ENCODE measurements at places on chromosomes 12 and 14.
A peak's percentile ranks its signal among the peaks of the same experiment; 100 is the strongest.

GRCh38 chr14:59755409-59756135 is 115.0 kb downstream of the RTN1 start:
- DNase-seq = no peak

DNA sequence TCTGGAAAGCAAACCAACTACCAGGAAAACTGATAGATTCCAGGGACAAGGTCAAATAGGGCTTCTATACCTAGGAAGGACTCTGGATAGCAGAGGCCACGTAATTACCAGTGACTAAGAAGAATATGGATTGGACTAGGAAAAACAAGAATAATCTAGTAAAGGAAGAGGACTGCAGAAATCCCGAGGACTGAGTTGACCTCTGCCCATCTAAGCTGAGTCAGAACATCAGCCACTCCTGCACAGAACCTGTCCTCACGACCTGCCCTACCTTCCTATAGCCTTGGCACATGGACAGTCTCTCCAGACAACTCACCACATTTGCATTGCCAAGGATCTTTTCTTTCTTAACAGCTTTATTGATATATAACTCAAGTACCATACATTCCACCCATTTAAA is 2.3 kb downstream of the OR6J1 start:
- no peak for DNase-seq

GRCh38 chr14:80664576-80664975 is 277.0 kb downstream of the CEP128 start:
- DNase-seq = no peak

- DNase-seq = no peak
Observed at GRCh38 chr14:91694643-91695042, 37.2 kb downstream of the CATSPERB start.

DNA sequence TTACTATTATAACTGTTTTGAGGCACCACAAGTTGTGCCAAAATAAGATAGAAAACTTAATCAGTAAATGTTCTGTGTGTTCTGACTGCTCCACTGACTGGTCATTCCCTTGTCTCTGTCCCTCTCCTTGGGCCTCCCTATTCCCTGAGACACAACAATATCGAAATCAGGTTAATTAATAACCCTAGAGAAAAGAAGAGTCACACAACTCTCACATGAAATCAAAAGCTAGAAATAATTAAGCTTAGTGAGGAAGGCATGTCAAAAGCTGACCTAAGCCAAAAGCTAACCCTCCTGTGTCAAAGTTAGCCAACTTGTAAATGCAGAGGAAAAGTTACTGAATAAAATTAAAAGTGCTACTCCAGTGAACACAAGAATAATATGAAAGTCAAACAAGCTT is 53.8 kb upstream of the CCDC196 start:
- no peak for DNase-seq

DNA sequence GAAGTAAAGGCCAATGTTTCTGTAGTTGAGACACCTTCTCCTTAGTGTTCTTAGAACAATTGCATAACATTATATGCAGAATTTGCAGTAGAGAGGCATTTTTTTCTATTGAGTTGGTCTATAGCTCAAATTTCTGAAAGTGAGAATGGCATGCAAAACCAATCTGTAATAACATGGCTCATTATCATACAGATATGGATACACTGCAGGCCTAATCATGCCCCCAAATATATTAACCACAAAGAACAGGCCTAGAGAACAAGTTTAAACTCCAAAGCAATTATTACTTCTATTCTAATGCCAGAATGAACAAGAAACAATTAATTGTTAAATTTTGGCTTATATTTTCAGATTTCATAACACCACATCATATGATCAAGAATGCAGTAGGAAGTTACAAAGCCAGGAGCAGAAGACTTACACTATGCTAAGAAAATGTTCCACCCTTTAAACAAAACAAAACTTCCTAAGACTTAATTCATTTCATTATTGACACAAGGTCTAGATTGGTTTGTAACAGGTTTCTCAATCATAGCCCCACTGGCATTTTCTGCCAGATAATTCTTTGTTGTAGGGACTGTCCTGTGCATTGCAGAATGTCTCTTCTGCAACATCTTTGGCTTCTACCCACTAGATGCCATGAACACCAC is 26.9 kb downstream of the TMTC1 start:
- DNase-seq = no peak

DNA sequence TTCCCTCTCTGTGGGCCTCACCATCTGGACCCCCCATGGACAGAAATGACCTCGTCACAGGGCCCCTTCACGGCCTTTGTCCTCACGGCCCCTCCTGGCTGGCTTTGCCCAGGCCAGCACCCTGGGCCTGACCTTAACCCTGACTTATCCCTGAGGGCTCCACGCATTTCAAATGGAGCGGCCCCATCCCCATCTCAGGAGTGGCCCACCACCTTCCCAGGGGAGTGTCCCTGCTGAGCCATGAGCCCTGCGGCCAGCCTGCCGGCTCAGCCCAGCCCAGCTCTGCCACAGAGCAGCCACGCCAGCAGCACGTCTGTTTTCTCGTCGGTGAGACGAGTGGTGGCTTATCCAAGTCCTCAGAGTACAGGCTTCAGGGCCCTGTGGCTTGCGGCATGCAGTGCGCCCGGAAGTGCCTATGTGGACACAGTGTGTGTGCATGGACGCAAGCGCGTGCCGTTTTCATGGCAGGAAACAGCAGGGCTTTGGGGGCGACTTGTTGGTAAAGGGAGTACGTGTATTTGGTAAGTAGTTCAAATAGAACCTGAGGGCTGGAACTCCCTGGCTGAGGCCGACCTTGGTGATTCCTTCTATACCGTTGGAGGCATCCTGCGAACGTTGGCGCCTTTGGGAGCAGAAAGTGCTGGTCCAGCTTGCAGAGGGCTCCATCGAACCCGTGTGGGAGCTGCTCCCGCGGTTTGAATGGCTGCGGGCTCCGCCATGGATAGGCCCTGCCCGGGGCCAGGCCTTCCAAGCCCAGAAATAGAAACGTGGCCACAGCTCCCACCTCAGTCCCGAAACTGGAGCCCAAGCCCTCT is 52.1 kb downstream of the LRCOL1 start:
- no peak for DNase-seq

- no peak for DNase-seq
Observed at GRCh38 chr12:3043406-3043805, 33.8 kb upstream of the TSPAN9 start.

DNA sequence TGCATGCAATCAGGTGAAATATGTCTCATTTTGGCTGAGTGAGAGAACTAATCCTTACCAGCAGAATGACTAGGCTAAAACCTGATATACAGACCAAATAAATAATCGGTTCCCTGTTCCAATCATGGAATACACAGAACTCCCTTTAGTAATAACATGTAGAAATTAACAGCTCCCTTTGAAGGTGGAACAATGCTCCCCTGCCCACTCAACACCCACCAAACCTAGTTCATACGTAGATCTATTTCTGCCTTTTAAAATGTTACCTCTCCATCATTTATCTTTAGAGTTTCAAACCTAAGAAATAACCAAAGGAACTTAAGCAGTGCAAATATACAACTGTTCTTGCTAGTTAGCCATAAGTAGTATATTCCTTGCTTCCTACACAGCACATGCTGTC is 153.7 kb upstream of the ABCD2 start:
- no peak for DNase-seq

GRCh38 chr12:70379846-70380245 is 13.8 kb downstream of the KCNMB4 start:
- DNase-seq = no peak

- no peak for DNase-seq
Observed at GRCh38 chr12:65614259-65614889, 209.9 kb upstream of the HMGA2 start.

GRCh38 chr12:105349138-105349537 is 18.6 kb downstream of the C12orf75 start:
- no peak for DNase-seq

DNA sequence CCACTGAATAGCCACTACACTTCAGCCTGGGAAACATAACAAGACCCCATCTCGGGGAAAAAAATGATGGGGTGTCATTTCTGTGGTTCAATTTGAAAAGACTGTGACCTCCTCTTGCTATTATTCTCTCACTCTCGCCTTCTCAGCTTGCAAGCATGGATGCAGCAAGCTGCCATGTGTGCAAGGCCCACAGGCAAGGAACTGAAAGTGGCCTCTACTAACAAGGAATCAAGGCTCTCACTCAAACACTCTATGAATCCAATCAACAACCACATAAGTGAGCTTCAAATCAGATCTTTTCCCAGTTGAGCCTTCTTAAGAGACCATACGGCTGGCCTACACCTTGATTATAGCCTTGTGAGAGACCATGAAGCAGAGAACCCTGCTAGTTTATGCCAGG is 17.9 kb upstream of the DHRS7 start:
- DNase-seq = no peak

DNA sequence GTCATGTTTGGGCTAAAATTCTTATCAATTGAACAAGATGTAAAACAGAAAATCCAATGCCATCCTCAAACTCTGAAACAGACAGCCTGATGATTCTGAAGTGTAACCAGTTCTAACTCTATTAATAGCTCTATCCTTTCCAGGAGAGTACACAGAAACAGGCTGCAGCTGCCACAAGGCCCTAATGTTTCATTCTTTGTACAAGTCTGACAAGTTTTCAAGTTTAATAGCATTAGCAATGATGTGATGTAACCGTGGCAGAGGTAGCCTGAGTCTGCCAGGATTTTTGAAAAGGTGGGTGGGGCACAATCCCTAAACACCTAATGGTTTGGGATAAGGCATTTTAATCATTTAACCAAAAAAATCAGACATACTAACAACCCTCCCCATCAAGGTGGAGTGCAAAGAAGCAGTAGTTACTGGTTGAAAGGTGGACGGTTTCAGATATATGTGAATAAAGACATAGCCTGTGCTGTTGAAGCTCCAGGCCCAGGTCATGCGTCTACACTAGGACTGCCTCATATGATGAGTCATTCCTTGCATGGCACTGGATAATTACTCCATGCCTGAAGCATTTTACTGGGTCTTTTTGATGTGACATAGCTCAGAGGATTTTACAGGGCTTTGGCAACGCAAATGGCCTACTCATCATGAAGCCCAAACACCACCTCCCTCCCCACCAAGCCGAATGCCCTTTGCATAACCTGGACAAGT is 145.1 kb upstream of the GRIP1 start:
- no peak for DNase-seq

GRCh38 chr12:22684140-22685118 is 59.5 kb downstream of the ETNK1 start:
- DNase-seq = peak; percentile 49

- DNase-seq = no peak
Observed at GRCh38 chr12:49929581-49929980, 21.0 kb upstream of the AQP2 start.

- DNase-seq = no peak
Observed at GRCh38 chr12:110627500-110628195, 13.7 kb downstream of the TCTN1 start.

GRCh38 chr14:34867199-34867598 is 8.0 kb downstream of the BAZ1A start:
- no peak for DNase-seq

DNA sequence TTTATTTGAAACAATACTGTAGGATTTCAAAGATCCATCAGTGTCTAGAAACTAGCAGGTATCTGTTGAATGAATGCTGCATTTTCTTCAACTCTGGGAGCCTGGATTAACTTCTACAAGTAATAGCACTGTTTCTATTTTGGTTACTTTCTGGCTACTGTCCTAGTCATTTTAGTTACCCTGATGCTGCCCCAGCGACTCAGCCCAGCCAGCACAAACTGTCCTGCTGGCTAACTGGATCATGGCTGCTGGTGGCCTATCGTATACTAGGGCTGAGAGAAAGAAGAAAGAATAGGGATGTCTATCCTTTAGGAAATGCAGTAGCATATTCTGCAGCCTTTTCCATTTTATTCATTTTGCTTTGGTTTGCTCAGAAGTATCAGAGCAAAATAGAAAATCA is 53.9 kb downstream of the NTN4 start:
- no peak for DNase-seq

- DNase-seq = no peak
Observed at GRCh38 chr12:96335270-96335669, 65.0 kb downstream of the CDK17 start.

DNA sequence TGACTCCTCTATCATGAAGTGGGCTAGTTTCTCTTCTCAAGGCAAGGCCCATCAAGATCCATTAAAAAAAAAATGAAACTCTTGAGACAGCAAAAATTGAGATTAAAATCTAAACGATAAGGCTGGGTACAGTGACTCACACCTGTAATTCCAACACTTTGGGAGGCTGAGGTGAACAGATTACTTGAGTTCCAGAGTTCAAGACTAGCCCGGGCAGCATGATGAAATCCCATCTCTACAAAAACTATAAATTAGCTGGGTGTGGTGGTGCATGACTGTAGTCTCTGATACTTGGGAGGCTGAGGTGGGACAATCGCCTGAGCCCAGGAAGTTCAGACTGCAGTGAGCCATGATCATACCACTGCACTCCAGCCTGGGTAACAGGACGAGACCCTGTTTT is 226.5 kb upstream of the SOX5 start:
- DNase-seq = no peak

DNA sequence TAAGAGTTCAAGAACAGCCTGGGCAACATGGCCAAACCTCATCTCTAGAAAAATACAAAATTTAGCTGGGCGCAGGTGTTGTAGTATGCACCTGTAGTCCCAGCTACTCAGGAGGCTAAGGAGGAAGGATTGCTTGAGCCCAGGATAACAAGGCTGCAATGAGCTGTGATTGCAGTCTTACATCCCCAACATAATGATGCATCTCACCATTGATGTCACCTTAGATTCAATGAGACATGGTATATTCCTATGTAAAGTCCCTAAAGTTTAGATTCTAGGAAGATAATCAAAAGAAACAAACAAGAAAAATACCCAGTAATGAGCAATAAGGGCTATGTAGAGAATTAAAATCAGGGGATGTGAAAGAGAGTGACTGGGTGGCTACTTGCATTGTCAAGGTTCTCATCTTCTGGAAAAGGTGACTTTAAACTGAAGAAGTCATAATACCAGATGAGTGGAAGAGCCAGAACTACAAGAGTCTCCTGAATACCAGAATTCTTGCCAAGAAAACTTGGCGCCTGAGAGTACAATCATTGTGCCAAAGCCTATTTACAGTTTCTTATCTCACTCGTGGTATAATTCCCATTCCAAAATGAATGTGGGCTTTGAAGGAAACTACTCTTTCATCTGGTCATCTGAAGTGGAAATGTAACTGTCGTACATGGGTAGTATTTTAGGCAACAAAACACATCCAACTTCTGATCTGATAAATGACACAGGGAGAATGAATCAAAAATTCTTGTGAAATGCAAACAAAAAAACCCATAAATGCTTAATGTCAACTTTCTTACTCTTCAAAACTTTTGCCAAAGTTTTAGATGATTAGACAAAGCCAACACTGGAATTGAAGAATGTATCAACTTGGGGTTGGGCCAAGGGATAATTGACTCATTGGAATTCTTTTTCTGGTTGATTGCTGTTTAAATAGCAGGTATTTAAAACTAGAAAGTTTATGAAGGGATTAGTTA is 81.1 kb upstream of the ST8SIA1 start:
- no peak for DNase-seq

DNA sequence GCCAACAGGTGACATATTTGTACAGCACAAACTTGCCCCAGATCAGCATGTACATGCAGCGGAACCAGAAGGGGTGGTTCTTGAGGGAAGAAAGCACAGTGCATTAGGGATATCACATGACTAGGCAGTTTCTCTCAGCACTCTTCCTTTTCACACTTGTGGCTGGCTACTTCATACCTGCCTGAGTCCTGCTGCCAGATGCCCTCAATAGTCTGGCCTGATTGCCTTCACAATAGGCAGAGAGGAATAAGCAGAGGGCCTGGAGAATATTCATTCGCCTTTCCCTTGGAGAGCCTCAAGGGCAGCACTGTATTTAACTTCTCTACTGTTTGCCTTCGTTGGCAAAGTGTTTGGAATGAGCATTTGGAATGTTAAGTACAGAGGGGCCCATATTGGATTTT is 7.9 kb downstream of the EMG1 start:
- DNase-seq = no peak

GRCh38 chr14:50242096-50242495 is 10.7 kb upstream of the SOS2 start:
- DNase-seq = no peak
